ENCODE measurements at places on chromosomes 12 and 14.
A peak's percentile ranks its signal among the peaks of the same experiment; 100 is the strongest.

GRCh38 chr12:98057701-98058100 is 457.7 kb upstream of the TMPO start:
- DNase-seq, result no peak

- DNase-seq, result no peak
These were observed 15.2 kb downstream of the MSI1 start for GRCh38 chr12:120353556-120354317.

DNA sequence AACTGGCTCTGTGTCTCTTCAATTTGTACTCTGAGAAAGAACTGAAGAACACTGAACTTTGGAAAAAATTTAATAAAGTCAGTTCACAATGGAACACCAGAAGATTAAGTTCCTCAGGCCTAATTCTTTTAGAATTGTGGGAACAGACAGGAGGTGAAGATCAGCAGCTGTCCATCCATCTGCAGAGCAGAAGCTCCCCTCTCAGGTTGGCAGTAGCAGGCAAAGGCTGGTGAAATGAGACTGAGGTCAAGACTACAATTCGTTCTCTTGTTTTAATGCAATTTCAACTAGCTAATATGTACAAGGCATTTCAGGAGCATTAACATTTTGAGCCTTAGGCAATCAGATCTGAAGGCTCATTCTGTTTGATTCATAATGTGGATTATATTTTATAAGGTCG is 10.3 kb upstream of the TRHDE start:
- no peak for DNase-seq

- DNase-seq, result no peak
These were observed 149.9 kb downstream of the SAMD4A start for GRCh38 chr14:54716862-54717261.

DNA sequence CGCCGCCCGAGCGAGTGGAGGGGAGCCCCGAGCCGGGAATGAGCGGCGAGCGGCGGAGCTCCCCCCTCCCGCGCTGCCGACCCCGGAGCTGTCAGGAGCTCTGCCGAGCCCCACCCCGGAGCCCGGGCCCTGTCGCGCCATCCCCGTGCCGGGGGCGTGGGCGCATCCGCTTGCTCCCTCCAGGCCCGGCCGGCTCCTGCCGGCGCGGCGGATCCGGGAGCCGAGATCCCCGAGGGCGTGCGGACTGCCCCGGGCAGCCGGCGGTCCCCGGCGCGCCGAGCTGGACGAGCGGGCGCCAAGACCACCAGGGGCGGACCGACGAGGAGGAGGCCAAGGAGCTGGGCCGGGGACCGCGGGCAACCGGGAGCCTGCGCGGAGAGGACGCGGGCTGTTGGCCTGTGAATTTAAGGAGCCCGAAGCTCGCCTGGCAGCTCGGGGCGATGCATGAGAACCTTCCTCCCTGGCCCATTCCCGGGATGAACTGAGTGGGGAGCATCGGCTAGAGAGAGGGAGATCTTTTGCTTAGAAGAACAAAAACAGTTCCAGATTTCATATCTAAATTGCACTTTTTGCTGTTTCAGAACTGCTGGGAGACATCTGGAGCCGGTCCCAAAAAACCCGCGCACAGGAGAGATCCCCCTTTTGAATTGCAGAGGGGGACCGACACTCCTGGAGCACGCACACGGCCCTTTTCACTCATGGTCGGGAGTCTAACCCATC is 2.0 kb downstream of the PTHLH start:
- DNase-seq, result no peak

GRCh38 chr14:60204104-60204842 is 39.1 kb upstream of the DHRS7 start:
- DNase-seq, result no peak

GRCh38 chr14:74601982-74602381 is 10.1 kb downstream of the LTBP2 start:
- no peak for DNase-seq

- DNase-seq, result no peak
These were observed 1211.4 kb downstream of the VRK1 start for GRCh38 chr14:98008381-98009113.

- DNase-seq, result no peak
These were observed 22.0 kb upstream of the RCOR1 start for GRCh38 chr14:102570334-102570995.

GRCh38 chr14:58738189-58738836 is 100.6 kb downstream of the DACT1 start:
- no peak for DNase-seq

DNA sequence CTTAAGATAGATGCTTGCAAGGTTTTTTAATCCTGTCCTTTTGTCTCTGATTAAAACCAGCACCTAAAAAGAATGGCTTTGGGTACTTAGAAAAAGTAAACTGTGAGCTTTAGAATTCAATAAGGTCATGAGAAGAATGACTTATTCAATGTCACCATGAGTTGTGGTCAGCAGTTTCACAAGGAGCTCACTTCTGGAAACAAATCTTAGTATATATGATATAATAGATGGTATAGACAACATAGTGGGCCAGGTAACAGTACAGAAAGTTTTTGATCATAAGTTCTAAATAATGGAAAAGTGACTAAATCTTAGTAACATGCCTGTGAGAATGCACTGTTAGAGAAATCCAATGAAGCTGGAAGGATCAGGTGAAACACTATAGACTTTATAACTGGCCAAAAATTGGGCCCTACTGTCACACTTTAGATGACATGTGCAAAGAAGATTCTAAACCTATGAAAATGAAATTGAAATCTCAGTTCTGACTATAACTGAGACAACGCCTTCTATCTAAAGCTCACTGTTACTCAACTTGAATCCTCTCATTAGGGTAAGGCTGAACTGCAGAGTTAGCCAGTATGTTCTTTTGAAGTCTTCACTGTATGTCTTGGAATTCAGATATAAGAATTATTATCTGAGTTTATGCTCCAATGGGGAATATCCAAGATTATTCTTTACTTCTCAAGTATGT is 42.4 kb upstream of the RAD51AP1 start:
- no peak for DNase-seq

GRCh38 chr14:34227834-34228649 is 234.0 kb downstream of the SPTSSA start:
- peak; percentile 28 for DNase-seq

DNA sequence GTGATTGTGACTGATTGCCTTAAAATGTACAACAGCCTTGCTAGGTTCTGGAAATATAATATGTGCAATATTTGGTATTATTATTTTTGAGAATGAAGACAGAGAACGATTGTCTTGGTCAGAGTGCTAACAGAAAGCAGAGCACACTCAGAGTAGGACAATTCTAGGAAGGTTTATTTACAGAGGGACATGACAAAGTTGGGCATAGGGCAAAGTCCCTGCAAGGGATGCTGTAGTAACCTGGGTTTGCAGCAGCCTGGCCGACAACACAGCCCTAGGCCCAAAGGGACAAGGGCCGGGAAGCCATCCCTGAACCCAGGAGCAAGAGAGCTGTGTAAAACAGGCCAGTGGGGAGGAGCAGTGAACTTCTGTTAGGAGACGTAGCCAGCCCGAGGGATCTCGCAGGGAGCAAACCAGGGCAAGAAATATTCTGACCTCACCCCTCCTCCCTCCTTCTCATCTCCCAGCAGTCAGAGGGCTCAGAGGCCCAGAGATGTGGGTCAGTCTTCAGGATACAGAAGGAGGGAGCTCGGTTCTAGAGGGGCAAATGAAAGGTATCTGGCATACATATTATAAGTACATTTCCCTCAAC is 51.0 kb upstream of the FERMT2 start:
- DNase-seq, result no peak

DNA sequence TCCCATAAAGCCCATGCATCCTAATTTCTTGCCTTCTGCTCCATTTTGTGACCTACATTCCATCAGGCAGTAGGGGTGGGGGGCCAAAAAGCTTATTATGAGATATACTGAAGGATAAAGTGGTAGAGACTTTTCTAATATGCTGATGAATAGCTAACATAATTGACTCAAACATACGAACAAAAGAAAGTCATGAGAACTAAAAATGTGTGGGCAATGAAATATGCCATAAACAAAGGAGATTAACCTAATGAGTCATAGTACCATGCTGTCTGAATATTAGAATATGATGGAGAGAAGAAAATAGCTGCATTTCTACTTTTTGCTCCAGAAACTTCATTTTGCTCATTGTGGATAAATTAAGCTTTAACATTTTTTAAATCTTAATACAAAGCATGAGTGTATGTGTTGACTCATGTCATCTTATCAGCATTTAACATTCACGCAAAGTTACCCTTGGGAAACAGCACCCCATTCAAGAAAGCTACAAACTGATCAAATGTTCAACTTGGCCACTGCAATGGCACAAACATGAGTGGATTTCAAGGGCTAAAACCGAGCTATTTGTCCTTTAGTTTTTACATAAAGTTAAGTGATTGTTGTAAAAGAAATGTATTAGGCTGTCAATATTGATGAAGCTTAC is 64.0 kb upstream of the DIO2 start:
- DNase-seq, result no peak

- DNase-seq, result no peak
These were observed 195.5 kb upstream of the BTG1 start for GRCh38 chr12:92341065-92341668.

- no peak for DNase-seq
These were observed 292.9 kb downstream of the BMP4 start for GRCh38 chr14:53663709-53664108.

GRCh38 chr14:101603096-101603495 is 41.8 kb downstream of the DIO3 start:
- DNase-seq, result no peak

GRCh38 chr12:130990034-130990433 is 36.3 kb downstream of the ADGRD1 start:
- no peak for DNase-seq

GRCh38 chr12:4153343-4153892 is 120.1 kb upstream of the CCND2 start:
- DNase-seq, result peak; percentile 22

- DNase-seq, result no peak
These were observed 96.2 kb upstream of the PDE3A start for GRCh38 chr12:20272161-20272560.

DNA sequence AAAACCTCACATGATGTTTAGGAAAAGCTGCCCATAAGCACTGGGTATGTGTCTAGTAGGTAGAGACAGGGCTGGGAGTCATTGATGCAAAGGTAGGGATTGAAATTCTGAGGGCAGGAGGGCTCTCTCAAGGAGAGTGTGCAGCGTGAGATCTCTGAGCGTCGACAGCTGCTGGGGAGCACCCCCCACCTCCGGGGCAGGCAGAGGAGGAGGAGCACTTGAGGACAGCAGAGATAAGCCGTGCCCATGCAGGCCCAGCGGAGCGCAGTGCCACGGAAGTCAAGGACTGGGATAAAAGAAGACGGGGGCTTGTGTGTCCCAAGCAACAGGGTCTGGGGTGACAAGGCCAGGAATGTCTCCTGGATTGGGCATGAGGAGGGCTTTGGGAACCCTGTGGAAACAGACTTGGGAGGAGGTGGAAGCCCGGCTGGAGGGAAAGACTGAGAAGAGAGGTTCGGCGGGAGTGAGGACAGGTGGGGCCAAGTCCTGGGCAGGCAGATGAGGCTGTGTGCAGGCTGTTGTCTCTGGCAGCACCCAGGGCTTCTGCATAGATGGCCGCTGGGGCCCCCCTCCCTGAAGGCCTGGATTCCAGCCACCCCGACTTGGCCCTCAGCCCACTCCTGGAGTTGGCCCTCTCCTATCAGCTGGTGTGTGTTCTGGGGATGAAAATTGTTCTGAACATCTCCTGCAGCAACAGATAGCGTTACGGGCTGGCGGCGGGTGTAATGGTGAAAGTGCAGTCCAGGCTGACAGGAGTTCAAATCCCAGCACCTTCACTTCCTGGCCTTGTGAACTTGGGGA is 1.9 kb downstream of the CACNA2D4 start:
- no peak for DNase-seq

DNA sequence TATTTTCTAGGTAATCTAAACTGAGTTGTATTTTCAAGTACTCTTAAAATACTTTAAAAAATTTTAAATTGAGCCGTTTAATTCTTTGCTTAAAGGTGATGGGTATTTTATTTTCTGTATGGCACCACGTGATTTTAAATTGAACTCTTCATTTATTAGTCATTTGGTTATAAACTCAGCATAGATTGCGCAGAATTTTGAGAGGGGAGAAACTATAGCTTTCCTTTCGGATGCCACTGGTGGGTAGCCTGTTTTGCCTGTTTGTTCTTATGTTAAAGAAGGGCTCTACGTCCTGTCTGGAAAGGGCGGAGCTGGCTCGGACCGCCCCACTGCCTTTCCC is 411 bp upstream of the STYX start:
- DNase-seq, result no peak

DNA sequence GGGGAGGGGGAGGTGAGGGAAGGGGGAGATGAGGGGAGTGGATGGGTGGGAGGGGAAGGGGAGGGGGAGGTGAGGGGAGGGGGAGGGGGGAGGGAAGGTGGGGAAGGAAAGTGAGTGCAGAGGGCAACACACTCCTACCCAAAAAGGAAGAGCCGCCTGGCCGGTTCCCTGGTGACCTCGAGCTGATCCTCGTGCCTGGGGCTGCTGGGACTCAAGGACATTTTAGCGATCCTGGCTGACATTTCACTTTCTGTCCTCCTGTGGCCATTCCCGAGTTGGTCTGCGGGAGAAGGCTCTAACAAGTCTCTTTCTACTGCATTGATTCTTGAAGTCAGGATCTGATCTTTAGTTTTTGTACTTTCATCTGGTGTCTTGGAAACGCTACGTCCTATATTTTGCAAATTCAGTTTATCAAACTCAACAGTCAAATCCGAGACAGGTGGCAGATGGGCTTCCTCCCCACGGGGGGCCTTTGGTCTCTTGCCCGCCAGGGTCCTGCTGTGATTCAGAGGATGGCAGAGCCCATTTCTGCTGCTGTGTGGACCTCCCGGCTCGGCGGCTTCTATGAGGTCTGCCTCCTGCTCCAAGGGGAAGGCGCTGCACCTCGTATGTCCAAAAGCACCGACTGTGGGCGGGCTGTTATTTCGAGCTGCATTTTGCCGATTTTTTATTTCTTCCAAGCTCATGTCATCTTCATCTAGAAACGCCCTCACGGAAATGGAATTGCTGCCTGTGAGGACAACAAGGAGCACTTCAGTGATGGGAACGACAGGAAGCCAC is 19.1 kb downstream of the PGAM5 start:
- DNase-seq, result no peak

All from T-helper 17 cell (primary cell).